ENCODE measurements at places on chromosomes 3 and 15.
A peak's percentile ranks its signal among the peaks of the same experiment; 100 is the strongest.

DNA sequence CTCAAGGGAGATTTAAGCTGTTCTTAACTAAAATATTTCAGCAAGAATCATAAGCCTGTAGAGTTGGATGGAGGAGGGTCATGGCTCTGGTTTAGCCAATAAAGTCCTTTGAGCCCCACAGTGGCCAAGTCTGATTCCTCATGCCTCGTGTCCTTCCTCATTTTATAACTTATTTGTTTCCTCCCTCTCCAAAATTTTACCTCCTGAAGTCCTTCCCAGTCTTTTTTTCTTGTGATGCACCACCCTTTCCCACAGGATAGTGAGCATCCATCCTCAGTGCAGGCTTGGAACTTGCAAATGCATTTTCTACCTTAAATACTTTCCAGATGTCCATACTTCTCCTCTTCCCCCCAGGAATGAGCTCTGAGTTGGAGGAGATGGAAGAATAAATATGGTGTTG is 162.7 kb upstream of the AGTR1 start:
- DNase-seq: no peak

DNA sequence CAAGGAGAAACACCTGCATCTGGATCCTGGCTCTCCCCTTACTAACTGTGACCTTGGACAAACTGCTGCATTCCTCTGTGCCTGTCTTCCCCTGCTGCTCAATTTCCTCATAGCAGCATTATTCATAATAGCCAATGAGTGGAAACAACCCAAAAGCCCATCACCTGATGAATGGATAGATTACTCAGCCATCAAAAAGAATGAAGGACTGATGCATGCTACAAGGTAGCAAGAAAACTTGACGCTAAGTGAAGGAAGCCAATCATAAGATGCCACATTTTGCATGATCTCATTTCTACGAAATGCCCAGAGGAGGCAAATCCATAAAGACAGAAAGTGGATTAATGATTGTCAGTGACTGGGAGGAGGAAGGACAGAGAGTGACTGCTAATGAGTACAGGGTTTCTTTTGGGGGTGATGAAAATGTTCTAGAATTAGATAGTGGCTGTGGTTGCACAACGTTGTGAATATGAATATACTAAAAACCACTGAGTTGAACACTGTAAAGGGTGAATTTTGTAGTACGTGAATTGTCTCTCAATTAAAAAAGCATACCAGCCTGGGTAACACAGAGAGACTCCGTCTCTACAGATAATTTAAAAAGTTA is 11.2 kb downstream of the IGDCC4 start:
- DNase-seq: no peak

GRCh38 chr3:127789990-127790881 is 32.1 kb downstream of the MGLL start:
- DNase-seq: no peak

- no peak for DNase-seq
Observed at GRCh38 chr3:20064387-20064786, 24.1 kb downstream of the KAT2B start.

GRCh38 chr15:98881526-98882520 is 125.8 kb downstream of the PGPEP1L start:
- no peak for DNase-seq

DNA sequence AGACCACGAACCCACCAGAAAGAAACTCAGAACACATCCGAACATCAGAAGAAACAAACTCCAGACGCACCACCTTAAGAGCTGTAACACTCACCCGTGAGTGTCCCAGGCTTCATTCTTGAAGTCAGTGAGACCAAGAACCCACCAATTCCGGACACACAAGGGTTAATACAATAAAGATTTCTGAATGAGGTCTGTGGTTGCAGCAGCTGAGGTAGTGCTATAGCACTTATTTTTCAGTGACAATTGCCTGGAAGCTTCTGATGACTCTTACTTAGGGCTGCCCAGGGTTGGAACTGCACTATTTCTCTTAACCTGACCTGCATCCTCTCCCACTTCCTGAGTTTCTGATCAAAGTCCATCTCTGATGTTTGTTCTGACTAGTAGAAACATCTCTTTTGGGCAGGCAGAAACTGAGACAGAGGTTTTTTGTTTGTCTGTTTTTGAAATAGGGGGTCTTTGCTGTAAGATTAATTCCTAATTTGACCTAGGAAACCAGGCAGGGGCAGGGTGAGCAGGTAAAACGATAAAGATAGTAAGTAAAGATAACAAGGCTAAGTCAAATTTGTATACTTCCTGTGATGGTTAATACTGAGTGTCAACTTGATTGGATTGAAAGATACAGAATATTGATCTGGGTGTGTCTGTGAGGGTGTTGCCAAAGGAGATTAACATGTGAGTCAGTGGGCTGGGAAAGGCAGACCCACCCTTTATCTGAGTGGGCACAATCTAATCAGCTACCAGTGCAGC is 169.1 kb downstream of the GAP43 start:
- no peak for DNase-seq

- no peak for DNase-seq
Observed at GRCh38 chr3:77707281-77707680, 667.4 kb downstream of the ROBO2 start.

GRCh38 chr3:119294696-119295671 is 801 bp downstream of the ARHGAP31 start:
- peak; percentile 34 for DNase-seq

DNA sequence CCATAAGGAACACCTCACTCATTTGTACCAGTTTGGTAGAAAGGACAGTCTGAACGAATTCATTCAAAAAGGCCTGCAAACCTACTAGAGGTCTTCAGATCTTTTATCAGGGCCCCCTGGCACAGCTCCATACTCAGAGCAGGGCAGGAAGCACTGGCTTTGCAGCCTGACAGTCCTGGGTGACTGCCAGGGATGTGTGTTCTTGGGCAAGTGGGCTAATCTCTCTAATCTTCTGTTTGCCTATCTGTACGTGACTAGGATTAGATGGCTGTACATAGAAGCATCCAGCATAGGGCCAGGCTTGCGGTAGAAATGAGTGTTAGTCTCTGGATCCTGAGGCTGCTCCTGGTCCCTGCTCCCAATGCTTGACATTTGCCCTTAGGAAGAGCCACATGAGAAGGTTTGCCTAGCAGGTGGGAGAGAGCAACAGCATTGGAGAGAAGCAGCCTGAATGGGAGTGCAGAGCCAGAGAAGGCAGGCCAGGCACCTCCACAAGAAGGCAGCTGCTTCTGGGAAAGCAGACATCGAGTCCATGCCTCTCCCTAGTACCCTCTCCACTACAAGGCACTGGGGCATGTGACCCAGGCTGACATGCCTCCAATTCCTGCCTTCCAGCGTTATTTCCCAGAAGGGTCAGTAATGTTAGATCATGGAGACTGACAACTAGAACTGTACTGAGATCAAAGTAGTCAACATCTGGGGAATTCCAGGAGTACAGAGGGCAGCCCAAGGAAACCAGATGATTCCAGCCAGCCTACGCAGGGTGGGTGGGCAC is 1.0 kb upstream of the CXCR6 start:
- no peak for DNase-seq

- DNase-seq: no peak
Observed at GRCh38 chr15:66883284-66883911, 181.4 kb downstream of the SMAD6 start.

DNA sequence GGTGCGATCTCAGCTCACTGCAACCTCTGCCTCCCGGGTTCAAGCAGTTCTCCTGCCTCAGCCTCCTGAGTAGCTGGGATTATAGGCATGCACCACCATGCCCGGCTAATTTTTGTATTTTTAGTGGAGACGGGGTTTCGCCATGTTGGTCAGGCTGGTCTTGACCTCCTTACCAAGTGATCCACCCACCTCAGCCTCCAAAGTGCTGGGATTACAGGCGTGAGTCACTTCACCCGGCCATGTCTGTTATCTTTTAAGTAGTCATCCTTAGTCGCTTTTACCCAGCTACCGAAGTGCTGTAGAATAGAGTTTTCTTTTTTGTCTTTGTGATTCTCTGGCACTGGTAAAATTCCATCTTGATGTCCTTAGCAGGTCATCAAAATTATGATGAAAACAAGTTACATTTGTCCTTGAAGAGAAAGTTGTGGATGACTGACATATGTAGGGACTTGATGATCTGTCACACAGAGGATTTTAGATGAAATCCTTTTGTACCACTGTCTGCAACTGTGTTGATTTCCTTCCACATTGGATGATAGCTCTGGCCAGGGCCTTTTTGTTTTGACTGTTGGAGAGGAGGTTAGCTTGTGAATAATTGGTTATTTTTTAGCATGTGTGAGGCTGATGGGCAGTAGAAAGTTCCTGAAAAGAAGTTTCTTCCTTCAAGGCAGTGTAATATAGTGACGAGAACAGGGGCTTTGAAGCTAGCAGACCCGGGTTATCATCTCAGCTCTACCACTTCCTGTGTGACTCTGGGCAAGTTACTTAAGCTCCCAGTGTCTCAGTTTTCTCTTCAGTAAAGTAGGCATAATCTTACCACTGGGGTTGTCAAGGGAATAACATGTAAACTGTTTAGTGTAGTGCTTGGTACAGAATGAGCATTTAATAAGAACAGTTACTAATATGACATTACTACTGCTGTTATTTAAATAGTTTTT is 18.8 kb downstream of the ATG7 start:
- DNase-seq: no peak

GRCh38 chr15:57079446-57079845 is 161.0 kb downstream of the TCF12 start:
- no peak for DNase-seq

GRCh38 chr3:43348852-43349574 is 62.7 kb downstream of the SNRK start:
- no peak for DNase-seq

- DNase-seq: no peak
Observed at GRCh38 chr3:115321400-115321805, 174.3 kb upstream of the ZBTB20 start.

- no peak for DNase-seq
Observed at GRCh38 chr15:42604894-42605744, 29.7 kb downstream of the STARD9 start.

DNA sequence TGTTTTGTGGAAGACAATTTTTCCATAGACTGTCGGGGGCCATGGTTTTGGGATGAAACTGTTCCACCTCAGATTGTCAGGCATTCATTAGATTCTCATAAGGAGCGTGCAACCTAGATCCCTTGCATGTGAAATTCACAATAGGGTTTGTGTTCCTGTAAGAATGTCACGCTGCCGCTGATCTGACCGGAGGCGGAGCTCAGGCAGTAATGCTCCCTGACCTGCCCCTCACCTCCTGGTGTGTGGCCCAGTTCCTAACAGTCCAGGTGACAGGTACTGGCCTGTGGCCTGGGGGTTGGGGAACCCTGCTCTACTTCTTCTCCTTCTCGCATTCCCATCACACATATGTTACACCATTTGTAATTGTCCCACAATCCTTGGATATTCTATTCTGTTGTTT is 11.0 kb downstream of the CHRNA7 start:
- DNase-seq: no peak

DNA sequence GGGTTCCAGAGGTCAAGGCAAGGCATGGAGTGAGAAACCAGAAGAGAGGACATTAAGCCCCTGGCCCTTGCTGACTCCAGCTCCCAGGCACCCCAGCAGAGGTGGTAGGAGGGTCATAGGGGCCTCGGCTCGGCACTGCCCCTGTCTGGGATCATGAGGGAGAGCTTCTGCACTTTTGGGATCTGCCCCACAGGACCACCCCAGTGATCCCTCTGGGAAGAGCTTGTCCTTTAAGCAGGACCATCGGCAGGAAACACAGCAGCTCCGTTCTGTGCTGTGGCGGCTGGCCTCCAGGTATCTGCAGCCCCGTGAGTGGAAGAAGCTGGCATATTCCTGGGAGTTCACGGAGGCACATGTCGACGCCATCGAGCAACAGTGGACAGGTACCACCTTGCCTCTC is 35.5 kb downstream of the ANKDD1A start:
- no peak for DNase-seq

DNA sequence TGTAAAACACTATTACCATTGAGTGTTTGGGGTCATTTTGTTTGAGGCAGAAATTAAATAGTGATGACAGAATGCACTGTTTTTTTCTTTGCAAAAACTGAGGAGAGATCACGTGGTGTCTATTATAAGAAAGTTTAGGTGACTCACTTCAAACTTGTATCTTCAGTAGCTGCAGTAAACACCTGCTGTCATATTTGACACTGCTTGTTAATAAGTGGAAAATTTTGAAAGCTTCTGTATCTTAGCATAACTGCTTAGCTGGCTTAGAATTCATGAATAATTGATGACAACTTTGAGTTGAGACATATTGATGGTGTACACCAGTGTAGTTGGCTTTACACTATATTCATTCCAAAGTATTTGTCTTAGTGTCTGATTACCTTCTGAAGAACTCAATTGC is 29.7 kb upstream of the MDFIC2 start:
- DNase-seq: no peak

GRCh38 chr3:42601896-42602581 is 1.6 kb downstream of the NKTR start:
- DNase-seq: no peak

DNA sequence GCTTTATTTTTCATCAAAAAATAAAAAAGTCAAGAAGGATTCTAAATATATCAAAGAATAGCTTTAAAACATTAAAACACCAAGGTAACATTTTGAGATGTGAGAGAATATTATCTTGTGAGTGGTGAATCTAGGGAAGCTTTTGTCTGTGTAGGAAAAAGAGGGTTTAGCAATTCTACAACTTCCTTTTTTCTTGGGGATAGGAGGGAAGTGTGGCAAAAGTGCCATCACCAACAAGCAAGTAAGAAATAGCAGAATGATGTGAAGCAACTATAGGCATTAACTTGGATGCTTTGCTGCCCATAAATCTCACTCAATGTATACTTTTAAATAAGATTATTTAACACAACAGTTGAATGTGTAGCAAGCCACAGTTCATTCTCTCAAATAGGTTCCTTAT is 57.8 kb upstream of the SUCLG2 start:
- DNase-seq: no peak

DNA sequence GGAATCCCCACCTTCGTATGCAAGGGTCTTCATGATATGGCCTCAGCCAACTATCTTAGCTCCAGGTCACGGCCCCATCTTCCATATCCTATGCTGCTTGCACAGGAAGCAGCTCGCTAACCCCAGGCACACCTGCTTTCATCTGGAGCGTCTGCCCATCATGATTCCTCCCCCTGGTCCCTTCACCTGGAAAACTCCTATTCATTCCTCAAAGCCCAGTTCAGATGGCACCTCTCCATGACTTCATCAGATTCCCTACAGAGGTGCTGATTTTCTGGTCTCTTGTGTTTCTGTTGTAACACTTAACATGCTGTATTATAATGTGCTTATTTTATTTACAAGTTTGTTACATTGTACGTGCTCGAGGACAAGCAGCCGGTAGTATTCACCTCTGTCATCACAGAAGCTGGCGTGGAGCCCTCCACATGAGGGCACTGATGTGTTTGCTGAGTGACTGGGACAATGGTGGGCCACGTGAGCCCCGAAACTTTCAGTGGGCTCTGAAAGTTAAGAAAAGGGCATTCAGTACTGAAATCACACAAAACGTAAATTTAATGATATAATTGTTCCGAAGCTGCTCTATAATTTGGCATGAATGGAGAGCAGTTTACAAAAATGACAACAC is 16.2 kb downstream of the MUC20 start:
- DNase-seq: no peak

GRCh38 chr15:68994149-68994548 is 20.3 kb upstream of the NOX5 start:
- DNase-seq: no peak

- DNase-seq: peak; percentile 28
Observed at GRCh38 chr3:113287803-113288648, 76.7 kb downstream of the BOC start.

GRCh38 chr15:70156671-70157271 is 59.1 kb upstream of the TLE3 start:
- no peak for DNase-seq
